ENCODE measurements at places on chromosomes 11 and 22. TPM values are rescaled to one million over a fixed set of nuclear protein-coding genes. Genes with fewer than 3 reads are reported as not detected.

BRSK2 gene
- 54.5 TPM for total RNA-seq

RIMBP3B gene
- total RNA-seq, result 0.63 TPM

ASCL2 gene
- total RNA-seq, result 0.31 TPM

OR10D3 gene
- not detected for total RNA-seq

PARVG gene
- 1.9 TPM for total RNA-seq

TH gene
- not detected for total RNA-seq

STK33 gene
- 5.3 TPM for total RNA-seq

DEUP1 gene
- total RNA-seq, result 0.31 TPM

KDM4E gene
- total RNA-seq, result not detected

MB gene
- not detected for total RNA-seq

KMT5B gene
- total RNA-seq, result 164 TPM

ENTHD1 gene
- total RNA-seq, result not detected

B3GAT1 gene
- total RNA-seq, result 75.4 TPM

DDTL gene
- 2.5 TPM for total RNA-seq

HBG2 gene
- total RNA-seq, result 464 TPM

OR8A1 gene
- total RNA-seq, result not detected

ART5 gene
- not detected for total RNA-seq

DTX4 gene
- 96.4 TPM for total RNA-seq

NPTXR gene
- 24.4 TPM for total RNA-seq

RAB39A gene
- 33.2 TPM for total RNA-seq

GPR137 gene
- total RNA-seq, result 15.7 TPM

OR51B2 gene
- 2.2 TPM for total RNA-seq

LIMK2 gene
- 29.1 TPM for total RNA-seq

LINC01488 gene
- not detected for total RNA-seq

TEX12 gene
- total RNA-seq, result 2.2 TPM

CCDC34 gene
- 10.0 TPM for total RNA-seq

OR8D1 gene
- total RNA-seq, result not detected

KCNK4 gene
- 5.3 TPM for total RNA-seq

ST14 gene
- total RNA-seq, result 0.31 TPM

APOA5 gene
- not detected for total RNA-seq

CBX6 gene
- 37.9 TPM for total RNA-seq

CREB3L1 gene
- 1.3 TPM for total RNA-seq

TMEM218 gene
- 25.0 TPM for total RNA-seq

VSTM5 gene
- 4.7 TPM for total RNA-seq

CWC15 gene
- total RNA-seq, result 36.9 TPM

SYTL2 gene
- total RNA-seq, result 7.2 TPM

MRGPRX3 gene
- total RNA-seq, result not detected

POU2AF3 gene
- 0.94 TPM for total RNA-seq

ATP6V1E1 gene
- total RNA-seq, result 98.9 TPM

EIF3F gene
- 182 TPM for total RNA-seq

All from parietal lobe (tissue), 2 donors.